Amygdala (tissue), 56 donors: ENCODE measurements at places on chromosomes 6 and 20.

- DNase-seq: no peak
Observed at GRCh38 chr6:108989700-108990099, 104.9 kb downstream of the SESN1 start.

DNA sequence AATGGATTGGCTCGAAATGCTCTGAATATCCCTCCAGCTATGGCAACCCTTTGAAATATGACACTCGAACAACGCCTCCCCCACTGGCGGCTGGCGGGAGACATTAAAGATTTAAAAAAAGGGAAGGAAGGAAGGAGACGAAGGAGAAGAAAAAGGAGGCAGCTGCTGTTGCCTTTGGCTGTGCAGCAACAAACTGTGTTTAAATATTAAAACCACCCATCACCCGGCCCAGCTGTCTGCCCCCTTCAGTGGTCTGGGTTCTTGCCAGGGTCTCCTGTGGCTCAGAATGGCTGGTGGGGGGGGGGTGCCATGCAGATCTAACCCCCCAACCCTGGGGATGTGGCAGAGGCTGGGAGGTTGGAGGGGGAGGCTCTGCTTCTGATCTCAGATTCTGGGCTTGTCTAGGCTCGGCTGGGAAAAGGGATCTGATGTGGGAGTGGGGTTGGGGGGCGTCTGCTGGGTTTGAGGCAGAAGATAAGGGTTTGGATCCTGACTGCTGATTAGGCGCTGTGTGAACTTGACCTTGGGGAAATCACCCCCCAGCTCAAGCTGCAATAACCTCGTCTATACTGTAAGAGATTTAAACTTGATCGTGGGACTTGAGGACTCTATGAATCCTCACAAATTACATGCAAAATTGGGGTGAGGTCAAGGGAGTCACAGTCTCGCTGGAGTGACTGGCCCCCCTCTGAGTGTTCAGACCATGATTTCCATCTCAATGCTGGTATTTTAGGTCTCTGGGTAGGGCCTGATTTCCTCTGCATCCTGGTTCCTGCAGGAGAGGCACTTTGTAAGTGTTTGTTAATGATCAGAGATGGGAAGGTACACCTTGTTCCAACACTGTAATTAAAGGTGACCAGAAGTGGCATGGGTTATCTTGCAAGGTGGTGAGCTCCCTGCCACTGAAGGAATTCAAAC is 40.3 kb upstream of the BLCAP start:
- no peak for DNase-seq

DNA sequence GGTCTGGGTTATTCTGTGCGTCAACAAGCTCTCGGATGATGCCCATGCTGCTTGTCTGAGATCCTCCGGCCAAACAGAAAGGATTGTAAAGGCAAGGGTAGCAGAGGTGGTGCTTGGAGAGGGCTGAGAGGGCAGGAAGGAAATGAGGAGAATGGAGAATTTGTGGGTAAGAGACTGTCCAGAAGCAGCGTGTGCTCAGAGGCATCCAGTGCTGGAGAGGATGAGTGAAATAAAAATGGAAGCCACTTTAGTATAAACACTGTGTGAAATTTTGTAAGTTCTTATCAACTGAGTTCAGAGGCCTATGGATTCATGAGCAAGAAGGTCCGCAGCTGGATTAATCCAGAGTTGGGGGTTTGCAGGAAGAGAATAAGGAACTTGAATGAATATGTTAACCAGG is 59.5 kb downstream of the ADGRG6 start:
- DNase-seq: no peak

- DNase-seq: no peak
Observed at GRCh38 chr6:113676968-113677367, 180.2 kb upstream of the MARCKS start.

- no peak for DNase-seq
Observed at GRCh38 chr6:152811785-152812184, 61.2 kb downstream of the VIP start.

- no peak for DNase-seq
Observed at GRCh38 chr20:2006452-2007361, 12.8 kb upstream of the PDYN start.

DNA sequence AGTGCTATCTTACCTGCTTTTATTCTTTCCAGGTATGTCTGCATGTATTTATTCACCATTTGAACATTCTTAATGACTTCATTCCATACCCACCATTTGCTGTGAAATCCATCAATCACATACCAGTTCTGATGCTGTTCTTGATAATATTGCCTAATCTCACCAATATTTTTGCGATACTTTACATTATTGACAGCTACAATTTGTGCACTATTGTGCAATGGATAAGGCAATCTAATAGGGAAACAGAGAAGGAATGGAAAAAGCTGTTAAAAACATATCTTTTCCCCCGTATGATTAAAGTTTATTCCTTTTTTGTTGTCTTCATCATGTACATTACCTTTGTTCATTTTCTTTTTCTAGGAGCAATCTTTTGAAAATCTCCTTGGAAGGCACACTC is 23.3 kb upstream of the ZBTB24 start:
- no peak for DNase-seq

- no peak for DNase-seq
Observed at GRCh38 chr6:16849280-16849987, 88.2 kb upstream of the ATXN1 start.

DNA sequence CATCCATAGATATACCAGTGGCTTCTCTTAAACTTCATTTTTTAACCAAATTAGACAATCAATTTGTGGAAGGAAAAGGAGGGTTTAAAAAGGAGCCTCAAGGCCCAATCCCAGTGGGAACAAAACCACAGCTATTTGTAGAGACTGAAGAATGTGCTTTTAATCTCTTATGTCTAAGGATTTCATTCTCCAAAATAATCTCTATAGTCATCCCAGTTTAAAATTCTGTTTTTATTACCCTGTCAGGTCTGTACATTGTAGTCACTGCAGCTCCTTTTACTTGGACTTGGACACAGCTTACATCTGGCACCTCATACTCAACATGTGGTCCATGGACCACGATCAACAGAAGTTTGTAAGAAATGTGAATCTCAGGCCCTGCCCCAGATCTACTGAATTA is 152.1 kb upstream of the STMND1 start:
- DNase-seq: no peak

DNA sequence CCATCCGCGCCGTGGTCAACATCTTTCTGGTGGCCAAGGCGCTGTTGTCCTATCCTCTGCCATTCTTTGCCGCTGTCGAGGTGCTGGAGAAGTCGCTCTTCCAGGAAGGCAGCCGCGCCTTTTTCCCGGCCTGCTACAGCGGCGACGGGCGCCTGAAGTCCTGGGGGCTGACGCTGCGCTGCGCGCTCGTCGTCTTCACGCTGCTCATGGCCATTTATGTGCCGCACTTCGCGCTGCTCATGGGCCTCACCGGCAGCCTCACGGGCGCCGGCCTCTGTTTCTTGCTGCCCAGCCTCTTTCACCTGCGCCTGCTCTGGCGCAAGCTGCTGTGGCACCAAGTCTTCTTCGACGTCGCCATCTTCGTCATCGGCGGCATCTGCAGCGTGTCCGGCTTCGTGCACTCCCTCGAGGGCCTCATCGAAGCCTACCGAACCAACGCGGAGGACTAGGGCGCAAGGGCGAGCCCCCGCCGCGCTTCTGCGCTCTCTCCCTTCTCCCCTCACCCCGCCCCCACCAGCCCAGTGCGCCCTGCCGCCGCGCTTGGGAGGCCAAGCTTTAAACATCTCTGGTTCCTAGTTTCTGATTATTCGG is 4.0 kb downstream of the SLC32A1 start:
- DNase-seq: no peak

DNA sequence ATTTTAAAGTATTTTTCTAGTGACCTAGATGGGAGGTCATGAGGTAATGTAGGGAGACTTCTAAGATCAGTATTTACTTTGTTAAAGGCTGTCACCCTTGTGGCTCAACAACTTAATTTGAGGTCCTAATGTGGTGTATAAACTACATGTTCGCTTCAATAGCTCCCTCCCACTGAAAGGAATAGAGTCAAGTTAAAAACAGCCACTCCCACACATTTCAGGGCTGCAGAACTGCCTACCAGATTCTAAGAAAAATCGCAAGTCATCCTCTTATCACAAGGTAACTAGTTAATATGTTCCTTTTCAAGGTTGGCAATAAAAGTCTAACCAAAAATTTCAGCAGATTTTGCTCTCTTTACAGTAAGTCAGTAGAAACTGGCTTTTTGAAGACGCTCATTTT is 15.1 kb downstream of the GSTA1 start:
- DNase-seq: no peak

- peak; percentile 32 for DNase-seq
Observed at GRCh38 chr6:3410385-3411360, 46.2 kb downstream of the SLC22A23 start.

DNA sequence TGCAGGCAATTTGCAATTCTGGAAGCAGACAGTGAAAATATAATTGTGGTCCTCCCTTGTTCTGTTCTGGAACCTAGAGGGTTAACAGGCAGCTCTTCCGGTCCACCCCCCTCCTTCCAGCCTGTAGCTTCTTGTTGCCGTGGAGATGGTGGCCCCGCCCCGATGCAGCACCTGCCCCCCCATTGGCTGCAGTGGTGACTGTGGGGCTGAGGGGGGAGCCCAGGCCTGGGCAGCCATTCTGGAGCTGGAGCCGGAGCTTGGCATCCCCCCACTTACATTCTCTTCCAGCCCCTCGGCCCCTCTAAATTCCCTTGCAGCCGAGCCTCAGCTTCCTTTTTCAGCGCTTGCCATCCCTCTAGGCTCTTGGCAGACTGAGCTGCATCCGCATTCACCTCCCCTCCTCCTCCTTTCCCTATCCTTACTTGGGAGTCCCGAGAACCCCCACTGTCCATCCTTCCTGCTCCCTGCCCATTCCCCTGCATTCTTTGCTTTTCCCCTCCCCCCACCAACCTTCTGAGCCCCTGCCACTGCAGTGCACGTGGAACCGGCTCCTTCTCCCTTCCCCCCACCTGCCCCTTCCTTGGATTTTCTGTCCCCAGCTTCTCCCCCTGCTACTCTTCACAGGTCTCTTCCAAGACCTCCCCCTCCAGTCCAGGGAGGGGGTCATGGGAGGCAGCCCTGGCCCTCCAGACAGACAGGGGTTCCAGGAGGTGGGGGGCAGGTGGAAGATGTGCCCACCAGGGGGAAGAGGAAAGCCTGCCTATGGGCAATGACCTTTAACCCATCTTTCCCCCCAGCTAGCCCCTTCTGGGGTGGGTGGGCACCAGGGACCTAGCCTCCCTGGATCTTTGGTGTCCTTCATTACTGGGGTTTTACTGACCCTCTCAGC is 11.4 kb downstream of the SYNGAP1 start:
- peak; percentile 89 for DNase-seq

GRCh38 chr6:133503336-133503729 is 262.2 kb downstream of the EYA4 start:
- no peak for DNase-seq

DNA sequence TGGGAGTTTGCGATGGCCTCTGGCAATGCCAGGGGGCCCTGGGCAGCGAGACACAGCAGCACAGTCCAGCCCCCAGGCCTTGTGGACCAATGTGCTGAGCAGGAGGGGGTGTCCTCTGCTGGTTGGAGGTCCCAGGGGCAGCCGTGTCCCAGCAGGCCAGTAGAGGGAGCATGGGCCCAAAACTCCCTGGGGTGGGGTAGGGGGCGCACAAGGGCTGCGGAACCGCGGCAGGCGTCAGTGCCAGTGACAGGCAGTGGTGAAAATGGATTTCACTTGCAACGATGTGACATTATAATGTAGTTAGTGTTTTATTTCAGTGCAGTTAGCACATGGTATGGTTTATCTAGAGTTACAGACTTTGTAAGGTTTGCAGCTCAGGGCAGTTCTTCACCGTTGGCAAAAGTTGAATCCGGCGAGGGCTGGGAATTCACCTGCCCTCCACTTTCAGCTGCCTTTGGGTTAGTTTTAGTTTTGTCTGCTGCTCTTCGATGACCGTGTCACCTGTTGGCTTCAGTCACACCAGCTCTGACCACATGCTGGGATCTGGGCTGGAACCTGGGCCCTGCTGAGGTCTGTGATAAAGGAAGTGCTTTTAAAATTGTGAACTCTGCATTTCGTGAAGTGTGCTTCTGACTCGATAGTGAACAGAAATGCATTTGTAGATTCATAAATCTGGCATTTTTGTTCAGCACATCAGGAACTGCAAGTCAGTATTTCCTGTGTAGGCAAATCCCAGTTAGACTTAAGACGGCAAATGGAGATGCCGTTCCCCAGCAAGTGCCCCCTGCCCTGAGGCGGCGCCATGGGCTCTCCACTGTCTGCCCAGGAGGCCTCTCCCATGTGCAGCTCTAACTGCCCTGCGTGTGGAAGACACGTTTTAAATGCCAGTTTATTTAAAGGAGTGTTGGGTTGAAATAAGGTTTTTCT is 46.8 kb downstream of the PYGB start:
- DNase-seq: peak; percentile 70

DNA sequence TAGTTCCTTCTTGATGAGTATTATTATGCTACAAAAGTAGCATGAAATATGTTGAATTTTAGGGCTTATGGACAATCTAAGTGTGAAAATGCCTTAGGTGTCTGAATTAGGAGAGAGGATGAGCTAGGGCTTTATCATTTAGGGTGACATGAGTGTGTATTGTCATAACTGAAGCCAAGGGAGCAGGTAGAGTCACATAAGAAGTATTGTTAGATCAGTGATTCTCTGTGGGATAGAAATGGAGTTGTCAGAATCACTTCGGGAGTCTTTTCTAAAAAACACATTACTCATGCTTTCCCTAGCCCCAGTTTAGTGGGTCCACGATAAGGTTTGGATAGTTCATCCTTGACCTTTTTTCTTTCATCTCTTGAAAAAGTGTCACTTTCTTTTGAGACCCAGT is 16.4 kb downstream of the ZFAND3 start:
- DNase-seq: no peak
